Stimulated activated CD8-positive, alpha-beta memory T cell treated with anti-CD3 and anti-CD28 coated beads, Interleukin-12 subunit alpha, Interleukin-12 subunit beta, amount 100 ng/mL, for 4 hours (primary cell): ENCODE measurements at places on chromosomes 4 and X.

DNA sequence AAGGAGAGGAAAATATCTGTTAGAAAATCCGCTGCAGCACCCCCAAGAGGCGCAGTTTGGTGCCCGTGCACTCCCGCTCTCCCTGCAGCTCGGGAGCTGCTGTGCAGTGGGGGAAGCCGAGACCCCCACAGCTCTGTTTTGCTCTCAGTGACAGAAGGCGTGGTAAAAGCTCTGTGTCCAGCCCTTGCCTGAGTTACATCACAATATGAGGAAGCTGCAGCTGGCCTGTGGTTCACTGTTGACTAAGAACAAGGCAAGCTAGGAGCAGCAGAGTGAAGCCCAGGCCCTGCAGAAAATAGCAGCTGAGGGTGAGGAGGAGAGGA lies 88.5 kb upstream of the ADRA2C start:
- no peak for DNase-seq

GRCh38 chr4:79287718-79288117 lies 38.1 kb downstream of the NAA11 start:
- DNase-seq: no peak

DNA sequence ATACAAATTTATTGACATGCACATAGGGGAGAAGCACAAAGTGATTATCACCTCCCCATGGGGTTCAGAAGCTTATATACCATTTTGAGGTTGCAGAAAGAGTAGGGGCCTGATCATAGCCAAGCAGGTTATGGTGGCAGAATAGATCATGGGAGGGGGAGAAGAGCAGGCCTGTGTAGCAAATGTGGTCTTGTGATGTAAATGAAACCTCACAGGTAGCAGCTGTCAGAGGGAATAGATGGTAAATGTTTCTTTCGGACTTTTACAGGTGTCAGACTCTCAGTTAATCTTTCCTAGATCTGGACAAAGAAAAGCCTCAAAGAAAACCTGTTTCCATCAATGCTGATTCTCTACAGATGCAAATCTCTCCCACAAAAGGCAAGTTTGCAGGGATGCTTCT lies 84.4 kb downstream of the CFAP299 start:
- no peak for DNase-seq

DNA sequence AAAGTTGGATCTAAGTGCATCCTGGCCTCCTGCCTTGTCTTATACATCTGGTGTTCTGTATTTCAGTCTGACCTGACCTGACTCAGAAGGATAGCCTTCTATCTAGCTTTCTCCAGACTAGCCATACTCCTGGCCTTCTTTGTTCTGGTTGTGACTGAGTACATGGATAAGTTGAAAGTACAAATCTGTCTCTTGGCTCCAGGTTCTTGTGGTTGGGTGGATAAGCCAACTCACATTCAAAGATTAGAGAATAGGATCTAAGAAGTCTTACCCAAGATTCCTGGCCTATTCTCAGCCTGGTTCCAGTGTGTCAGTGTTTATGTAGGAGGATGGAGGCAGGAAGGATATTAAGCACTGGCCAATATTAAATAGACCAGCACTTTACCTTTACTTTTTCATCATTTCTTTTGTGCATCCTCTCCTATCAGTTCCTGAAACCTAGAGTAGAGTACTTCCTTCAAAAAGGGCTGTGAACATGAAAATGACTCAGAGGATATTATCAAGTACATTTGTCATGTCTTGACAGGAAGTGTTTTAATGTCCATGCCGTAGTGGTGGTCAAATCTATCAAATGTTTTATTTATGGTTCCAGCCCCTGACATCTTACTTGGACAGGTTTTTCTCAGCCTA lies 123.5 kb downstream of the IL15 start:
- no peak for DNase-seq

DNA sequence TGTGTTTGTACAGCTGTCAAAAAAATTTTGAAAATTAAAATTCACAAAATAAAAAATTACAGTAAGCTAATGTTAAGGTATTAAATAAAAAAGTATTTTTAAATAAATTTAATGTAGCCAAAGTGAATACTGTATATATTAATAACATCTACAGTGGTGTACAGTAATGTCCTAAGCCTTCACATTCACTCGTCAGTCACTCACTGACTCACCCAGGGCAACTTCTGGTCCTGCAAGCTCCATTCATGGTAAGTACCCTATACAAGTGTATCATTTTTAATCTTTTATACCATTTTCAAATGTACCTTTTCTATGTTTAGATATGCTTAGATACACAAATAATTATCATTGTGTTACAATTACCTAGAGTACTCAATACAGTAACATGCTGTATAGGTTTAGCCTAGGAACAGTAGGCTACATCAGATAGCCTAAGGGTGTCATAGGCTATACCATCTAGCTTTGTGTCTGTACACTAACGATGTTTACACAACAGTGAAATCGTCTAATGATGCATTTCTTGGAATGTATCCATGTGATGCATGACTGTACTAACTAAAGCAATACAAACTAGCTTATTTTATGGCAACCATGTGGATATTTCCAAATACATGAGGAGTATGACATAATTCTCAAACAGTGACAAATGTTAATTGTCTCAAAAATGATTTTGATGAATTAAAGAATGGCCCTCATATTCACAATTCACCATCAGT lies 13.7 kb downstream of the DDX60 start:
- no peak for DNase-seq

GRCh38 chr4:168891688-168892087 lies 118.4 kb downstream of the CBR4 start:
- DNase-seq: no peak

GRCh38 chrX:53421772-53422085 lies 725 bp downstream of the SMC1A start:
- no peak for DNase-seq

DNA sequence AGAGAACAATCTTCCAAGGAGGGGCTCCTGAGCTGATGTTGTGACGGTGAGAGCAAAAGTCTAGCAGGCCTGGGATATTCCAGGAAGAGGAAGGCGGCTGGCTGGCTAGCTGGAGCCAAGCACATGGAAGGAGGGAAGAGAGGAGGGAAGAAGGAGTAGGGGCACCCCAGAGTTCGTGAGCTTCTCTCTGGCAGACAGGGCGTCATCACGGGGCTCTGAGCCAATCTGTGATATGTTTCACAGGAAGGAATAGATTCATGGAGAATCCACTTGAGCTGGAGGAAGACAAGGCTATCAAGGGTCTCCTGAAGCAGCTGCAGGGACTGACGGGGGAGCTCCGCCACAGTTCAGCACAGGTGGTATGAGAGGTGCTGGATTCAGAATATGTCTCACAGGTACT lies 73.6 kb downstream of the DHRSX start:
- no peak for DNase-seq

GRCh38 chr4:8093587-8094274 lies 64.9 kb downstream of the ABLIM2 start:
- DNase-seq: no peak

- DNase-seq: no peak
These were observed 26.3 kb upstream of the PRSS48 start for GRCh38 chr4:151250706-151251105.

DNA sequence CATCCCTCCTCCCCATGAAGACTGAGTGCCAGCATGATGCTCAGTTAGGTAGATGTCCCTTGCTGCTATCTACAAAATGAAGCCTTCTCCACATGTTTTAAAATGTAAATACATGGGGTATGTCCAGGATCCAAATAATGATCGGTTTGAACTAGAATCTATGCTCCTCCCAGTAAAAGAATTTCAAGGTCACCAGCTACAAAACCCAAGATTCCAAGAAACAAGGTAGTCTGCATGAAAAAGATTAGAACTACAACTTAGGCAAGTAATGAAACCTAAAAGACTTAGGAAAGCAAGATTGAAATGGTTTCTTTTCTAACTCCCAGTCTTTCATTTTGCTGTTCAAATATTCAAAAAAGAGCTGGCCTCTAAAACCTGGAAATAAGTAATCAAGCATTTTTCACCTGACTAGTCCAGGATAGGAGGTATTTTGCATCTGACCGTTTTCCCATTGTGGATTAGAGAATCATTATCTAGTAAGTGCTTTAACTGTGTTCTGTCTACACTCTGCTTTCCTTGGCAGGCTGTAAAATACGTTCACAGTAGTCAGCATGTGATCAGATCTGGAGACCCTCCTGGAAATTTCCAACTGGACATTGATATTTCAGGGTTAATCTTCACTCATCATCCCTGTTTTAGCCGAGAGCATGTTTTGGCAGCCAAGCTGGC lies 57.4 kb downstream of the CC2D2A start:
- no peak for DNase-seq

DNA sequence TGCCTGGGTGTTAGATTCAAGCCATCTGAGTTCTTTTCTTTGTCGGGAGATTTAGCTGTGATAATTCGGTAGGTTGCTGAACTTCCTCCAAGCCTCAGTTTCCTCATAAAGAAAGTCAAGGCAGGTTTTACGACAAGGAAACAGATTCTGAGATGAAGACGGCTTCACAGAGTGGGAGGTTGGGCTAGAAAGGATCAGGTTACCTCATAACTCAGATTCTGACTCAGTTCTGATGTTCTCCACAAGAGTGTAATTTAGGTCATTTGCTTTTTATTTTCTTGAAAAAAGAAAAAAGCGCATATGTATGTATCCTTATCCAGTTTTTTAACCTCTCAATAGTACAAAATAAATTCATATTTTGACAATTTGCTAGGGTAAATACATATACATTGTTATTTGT lies 47.2 kb upstream of the ELOVL6 start:
- DNase-seq: no peak

DNA sequence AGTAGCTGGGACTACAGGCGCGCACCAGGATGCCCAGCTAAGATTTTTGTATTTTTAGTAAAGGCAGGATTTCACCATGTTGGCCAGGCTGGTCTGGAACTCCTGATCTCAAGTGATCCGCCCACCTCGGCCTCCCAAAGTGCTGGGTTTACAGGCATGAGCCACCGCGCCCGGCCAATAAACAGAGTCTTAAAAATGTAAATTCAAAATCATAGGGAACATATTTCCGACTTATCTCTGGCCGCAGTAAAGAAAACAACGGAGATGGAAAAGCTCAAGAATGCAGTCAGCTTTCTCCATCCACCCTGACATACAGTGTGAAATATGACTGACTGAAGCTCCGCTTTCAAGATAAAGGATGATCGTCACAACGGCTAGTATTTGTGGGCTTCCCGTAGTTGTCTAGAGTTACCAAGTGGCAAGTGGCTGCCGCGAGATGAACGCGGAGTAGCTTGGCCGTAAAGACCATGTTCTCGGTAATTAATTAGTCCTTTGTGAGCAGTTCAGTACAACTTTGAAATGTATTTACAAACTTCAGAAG lies 495.1 kb upstream of the FAT1 start:
- no peak for DNase-seq

GRCh38 chrX:12419591-12419990 lies 281.3 kb downstream of the FRMPD4 start:
- no peak for DNase-seq

DNA sequence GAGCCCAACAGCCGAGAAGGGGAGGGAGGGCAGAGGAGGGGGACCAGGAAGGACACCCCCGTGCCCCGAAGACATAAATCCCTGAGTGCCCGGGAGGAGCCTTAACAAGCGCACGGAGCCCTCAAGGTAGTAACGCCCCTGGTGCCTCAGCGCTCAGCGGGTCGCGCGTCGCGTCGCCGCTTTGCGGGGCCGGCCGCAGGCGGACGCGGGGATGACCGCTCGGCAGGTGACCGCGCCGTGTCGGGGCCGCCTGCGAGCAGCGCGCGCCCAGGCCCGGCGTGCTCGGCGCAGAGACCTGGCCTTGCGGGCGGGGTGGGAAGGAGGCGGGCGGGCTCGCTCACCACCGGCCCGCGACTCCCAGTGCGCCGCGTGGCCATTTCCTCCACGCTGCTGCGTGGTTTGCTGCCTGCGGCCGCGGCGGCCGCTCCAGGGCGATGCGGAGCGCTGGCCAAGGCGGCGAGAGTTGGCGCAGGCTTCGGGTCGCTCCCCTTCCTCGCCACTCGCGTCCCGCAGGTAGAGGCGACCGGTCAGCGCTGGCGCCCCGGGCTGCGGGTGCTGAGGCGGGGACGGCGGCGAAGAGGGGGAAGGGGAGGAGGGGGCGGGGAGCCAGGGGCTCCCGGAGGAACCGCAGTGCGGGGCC lies 632 bp downstream of the CCSER1 start:
- no peak for DNase-seq

DNA sequence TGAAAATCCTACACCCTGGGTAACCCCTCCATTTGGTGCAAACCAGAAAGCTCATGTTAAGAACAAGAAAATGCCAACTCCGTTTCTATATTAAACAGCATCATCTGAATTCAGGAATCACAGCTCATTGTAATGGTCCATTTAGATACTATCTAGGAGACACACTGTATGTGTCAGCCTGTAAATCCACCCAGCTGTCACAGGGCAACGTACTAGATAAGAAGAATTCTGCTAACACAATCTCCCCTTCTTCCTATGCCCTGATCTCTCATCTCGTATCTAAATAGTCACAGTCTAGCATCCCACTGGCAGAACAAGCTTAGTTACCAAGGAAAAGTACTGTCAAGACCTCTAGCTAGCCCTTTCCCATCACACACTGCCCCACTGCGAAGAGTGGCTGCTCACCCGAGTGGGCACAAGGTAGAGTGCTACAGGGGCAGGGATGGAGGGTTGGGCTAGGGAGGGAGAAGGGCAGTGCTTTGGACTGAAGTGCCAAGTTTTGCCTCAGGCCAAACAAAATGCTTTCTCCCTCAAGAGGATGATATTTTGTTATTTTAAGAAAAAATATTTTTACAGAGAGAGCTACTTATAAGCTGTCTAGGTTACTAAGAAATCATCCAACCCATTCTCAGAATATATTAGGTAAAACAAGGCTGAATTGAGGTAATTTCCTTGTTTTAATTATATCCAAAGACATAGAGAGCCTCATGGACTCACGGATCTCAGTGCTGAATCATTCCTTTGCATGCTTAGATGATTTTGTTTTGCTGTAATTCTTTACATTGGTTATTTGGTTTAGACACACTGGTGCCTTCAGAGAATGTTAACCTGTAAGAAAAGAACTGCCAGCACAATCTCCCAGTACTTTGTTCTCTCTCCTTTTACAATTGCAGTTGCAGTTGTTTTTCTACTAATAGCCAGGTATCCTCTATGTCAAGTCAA lies 196.6 kb downstream of the PRDM5 start:
- no peak for DNase-seq

DNA sequence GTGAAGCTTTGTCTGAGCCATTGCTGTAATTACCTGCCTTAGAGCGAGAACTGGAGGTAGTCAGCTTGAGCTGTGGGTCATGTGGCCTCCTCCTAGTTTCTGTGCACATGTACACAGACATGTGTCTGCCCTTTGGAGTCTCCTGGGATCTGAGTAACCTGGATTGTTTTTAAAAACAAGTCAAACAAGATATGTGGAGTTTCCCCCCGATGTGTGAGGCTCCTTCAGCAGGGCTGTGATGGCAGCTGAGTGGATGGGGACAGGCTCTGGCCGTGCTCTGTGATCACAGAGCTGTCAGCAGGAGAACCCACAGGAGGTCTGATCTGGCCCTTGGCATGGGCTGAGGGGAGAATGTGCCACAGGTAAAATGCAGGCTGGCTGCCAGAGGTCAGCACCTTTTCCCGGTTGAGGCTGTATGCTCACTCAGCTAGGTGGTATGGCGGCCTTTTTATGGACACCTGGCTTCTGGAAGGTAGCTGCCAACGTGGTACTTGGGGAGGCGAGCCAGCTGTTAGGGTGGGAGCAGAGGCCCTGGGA lies 38.4 kb downstream of the NOP14 start:
- DNase-seq: no peak

GRCh38 chr4:121510341-121510874 lies 129.6 kb upstream of the QRFPR start:
- DNase-seq: no peak
